ENCODE measurements at places on chromosomes 7 and 10. TPM values are rescaled to one million over a fixed set of nuclear protein-coding genes. Genes with fewer than 3 reads are reported as not detected.
A peak's percentile ranks its signal among the peaks of the same experiment; 100 is the strongest.

DNA sequence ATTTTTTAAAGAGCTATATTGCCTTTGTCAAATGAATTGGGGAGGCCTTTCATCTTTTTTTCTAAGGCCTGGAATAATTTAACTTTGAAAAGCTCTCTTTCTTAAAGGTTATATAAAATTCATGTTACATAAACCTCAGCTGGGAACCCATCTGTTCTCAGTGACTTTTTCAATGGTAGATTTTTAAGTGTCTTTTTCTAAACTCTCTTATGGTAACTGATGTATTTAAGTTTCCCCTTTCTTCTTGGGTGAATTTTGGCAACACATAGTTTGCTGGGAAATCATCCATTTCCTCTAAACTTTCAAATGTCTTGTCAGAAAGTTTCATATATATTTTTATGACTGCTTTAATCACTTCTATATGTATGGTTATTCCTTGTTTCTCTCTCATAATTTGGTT, 362.2 kb upstream of the KLF6 start:
- DNase-seq: no peak

- no peak for DNase-seq
Measured at GRCh38 chr10:43962346-43963191, 313.9 kb upstream of the ZNF32 start.

GRCh38 chr10:93346694-93347093, 135.4 kb downstream of the MYOF start:
- DNase-seq: no peak

Gene INSIG1
- total RNA-seq: 74.8 TPM

GRCh38 chr7:130896898-130897514, 163.0 kb upstream of the KLF14 start:
- DNase-seq: peak; percentile 85
